ENCODE measurements at places on chromosomes 12 and 14.

GRCh38 chr12:108381787-108382436, 42.8 kb upstream of the CMKLR1 start:
- no peak for DNase-seq

- DNase-seq: no peak
Observed at GRCh38 chr12:53862206-53862605, 76.4 kb upstream of the HOXC13 start.

DNA sequence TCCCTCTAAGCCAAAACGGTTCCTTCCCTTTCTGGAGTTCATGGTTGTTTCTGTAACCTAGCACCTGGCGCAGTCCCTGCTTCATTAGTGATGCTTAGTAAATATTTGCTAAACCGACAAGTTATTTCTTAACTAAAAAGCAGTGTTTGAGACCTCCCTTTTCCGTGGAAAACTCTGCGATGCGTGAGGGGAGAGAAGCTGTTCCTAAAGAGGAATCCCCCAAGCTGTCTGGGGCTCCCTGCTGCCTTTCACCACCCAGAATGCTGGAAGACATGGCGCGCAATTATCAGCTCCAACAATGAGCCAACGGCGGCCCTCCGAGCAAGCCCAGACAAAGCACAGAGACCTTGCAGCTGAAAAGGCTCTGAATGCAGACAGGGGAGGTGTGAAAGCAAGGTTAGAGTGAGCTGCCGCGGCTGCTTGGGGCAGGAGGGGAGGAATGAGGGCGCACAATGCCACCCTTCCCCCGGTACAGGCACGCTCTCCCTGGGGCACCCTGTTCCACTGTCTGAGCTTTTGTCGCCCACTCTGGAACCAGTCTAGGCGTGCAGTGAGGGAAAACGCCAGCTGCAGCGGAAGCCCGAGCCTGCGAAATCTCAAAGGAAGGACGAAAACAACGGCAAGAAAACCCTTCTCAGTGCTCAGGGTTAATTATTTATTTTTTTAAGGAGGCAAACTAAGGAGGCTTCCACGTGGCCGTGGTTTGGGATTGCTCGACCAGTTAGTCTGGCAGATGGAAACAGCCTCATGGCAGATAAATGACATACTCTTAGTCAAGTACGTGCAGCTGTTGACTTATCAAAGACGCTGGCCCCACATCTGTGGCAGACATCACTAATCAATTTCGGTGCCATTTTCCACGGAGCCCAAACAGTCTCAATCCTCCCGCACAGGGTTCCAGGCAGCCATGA, 66.3 kb downstream of the RBM19 start:
- DNase-seq: no peak

DNA sequence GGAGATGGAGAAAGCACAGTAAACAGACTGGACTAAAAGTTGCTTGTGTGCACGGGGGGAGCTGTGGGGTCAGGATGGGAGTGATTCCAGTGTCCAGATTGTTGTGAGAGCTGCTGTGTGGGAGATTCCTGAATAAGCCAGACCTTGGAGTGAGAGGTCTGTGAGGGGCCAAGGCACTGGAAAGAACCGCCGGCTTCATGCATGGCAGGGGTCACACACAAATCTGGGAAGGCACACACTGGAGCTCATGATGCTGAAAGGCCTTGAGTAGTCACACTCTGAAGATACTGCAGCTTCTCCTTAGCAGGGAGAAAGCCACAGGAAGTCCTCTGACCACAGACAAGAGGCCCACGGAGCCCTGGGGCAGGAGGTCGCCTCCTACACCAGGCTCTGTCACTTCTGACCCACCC, 23.1 kb downstream of the ADCY6 start:
- DNase-seq: no peak

GRCh38 chr12:42141981-42142606, 2.6 kb downstream of the GXYLT1 start:
- DNase-seq: no peak

DNA sequence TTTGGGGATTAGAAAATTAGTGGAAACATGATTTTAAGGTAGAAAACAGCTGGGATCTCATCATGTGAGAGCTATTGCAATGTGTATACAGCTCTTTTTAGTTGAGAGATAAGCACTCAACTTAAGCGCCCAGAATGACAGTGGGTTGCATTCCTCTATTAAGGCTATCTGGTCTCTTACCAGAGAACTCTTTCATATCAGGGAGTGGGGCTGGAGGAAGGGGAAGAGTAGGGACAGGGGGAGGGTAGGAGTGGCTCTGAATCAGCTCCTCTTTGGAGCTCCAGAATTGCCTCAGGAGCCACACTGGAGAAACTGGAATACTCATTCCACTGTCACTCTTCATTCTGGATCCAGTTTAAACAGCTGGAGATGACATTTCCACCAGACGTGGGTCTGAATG, 9.2 kb upstream of the PLEKHG3 start:
- no peak for DNase-seq

DNA sequence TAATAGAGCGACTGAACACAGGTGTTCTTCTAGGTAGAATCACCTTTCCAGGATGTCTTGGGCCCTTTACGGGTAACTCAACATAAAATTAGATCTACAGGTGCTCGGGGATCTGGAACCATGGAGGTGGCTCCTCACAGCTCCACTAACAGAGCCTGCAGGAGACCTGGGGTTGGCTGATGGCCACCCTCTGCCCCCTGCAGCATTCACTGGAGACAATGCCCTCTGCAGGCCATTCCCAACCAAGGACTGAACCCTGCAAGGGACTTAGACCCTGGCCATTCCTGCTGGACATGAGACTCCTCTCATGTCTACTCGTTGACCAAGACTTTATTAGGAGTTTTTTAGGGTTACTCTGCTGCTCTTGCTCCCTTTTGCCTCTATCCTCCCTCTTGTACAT, 58.5 kb upstream of the PPP4R3A start:
- no peak for DNase-seq

DNA sequence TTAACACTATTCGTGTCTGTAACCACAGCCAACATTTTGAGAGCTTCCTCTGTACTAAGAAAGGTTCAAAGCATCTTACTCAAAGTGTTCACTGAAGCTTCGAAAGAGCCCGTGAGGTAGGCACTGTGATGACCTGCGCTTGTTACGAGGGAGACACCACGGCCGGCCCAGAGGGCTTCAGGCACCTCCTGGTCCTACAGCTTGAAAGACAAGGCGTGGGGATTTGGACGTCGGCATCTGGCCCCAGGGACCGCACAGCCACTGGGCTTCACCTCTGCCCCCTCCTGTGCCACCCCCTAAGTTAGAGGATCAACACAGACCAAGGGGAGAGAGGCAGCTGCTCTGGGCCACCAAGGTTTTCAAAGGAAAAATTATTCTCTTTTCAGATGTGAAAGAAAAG, 75.6 kb downstream of the RIMBP2 start:
- no peak for DNase-seq

GRCh38 chr12:93019975-93020630, 91.0 kb upstream of the EEA1 start:
- DNase-seq: no peak

GRCh38 chr12:41467591-41468325, 279.6 kb downstream of the PDZRN4 start:
- no peak for DNase-seq

DNA sequence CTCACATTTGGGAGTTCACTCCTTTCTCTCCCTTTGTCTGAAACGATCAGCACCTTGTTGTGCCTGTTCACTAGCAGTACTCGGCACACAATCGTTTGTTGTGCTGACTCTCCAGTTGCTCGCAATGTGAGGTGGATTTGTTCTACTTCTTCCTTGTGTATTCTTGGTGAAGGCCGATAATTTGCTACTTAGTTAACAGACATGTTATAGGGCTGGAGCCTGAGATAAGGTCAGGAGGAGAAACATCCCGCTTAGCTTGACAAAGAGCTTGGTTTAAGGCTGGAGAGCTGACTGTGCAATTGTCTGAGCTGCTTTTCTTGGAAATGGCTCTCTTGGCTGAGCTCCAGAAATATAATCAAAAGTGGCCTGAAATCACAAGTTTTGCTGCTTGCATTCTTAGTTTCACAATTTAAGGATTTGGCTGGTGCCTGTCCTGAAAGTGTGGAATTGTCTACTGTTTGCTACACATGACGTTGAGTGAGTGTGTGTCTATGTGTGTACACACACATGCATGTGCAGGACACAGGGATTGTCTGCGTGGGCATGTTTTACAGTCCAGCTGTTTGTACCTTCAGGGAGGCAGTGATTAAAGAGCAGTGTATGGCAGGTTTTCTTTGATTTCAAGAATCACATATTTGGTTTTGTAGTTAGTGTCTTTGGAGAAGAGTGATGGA, 77.7 kb downstream of the ARF6 start:
- DNase-seq: no peak

- no peak for DNase-seq
Observed at GRCh38 chr14:61997161-61997560, 234.9 kb downstream of the SNAPC1 start.

DNA sequence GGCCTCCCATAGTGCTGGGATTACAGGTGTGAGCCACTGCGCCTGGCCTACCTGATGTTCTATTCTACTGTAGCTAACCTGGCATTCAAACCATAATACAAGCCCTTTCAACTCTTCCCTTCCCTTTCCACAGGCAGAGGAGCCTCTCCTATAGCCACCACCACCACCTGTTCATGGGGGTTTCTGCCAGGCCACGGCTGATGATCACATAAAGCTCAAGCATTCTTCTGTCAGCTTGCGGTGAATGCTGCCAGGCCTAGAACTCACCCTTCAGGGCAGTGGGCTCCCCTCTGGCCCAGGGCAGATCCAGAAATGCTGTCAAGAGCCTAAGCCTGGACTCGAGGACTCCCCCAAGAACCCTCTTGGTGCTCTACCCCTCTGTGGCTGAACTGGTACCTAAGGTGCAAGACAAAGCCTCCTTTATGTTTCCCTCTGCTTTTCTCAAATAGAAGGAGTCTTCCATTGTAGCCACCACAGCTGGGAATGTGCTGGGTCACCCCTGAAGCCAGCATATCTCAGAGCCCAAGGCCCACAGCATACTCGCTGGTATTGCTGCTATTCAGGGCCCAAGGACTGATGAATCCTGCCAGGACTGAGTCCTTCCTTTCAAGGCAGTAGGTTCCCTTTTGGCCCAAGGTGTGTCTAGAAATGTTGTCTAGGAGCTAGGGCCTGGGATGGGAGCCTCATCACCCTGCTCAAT, 3.4 kb upstream of the DLGAP5 start:
- DNase-seq: no peak

GRCh38 chr12:1777798-1778197, 42.6 kb upstream of the LRTM2 start:
- no peak for DNase-seq

- DNase-seq: no peak
Observed at GRCh38 chr12:3646561-3647241, 106.2 kb downstream of the CRACR2A start.

GRCh38 chr12:89364631-89365030, 12.3 kb upstream of the DUSP6 start:
- no peak for DNase-seq

DNA sequence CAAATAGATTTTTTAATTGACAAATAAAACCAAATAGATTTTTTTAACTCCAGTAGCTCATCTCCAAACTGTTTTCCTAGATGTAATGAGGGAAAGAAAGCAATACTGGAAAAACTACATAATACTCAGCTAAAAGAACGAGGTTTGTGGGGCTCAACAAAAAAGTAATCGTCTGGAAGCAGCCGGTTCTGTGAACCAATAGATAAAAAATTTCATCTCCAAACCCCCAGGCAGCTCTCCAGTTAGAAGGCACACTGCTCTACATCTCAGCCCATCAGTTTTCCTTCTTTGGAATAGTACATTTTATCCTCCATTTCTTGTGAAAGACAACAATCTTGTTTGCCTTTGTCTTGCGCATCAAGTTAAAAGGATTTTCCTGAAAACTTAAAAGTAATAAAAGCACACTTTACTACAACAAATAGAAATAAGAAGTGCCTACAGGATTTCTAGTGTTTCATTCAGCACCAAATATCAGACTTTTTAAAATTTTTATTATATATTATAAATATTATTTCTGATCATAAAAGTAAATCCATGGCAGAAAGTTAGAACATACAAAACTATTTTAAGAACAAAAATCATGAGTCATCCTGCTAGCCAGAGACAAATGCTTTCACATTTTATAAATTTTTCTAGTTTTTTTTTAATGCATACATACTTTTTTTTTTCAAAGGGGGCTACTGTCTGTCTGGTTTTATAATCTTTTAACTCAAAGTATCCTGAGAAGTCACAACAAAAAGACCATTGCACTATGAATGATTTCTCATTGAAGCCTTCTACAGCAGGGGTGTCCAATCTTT, 67.7 kb downstream of the EPS8 start:
- no peak for DNase-seq

DNA sequence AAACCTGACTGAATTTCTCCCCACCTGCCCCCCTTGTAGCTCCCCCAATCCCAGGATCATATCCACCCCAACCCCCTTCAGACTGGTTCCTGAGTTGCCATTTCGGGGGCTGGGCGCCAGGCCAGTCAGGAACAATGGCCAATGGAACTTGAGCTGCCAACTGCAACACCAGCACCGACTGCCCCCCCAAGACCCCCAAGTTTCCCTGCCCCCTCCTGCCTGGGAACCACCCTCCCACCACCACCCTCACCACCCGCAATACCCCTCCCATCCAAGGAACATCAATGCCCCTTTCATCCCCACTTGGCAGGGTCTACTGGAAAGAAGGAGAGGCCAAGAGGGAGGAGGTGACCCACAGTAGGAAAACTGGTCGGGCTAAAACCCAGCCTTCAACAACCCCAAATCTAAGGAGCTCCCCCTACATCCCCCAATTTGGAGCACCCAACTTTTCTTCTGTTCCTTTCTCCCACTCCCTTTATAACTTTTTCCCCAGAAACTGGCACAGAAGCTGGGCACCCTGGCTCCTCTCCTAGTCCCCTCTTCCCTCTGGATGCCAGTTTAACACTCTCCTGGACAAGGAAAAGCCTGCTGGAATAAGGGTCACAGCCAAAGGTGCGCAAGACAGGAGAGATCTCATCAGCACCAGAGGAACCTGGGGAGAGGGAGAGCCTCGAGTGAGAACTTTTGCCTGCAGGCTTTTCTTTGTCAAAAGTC, 1.6 kb upstream of the NDRG2 start:
- no peak for DNase-seq

DNA sequence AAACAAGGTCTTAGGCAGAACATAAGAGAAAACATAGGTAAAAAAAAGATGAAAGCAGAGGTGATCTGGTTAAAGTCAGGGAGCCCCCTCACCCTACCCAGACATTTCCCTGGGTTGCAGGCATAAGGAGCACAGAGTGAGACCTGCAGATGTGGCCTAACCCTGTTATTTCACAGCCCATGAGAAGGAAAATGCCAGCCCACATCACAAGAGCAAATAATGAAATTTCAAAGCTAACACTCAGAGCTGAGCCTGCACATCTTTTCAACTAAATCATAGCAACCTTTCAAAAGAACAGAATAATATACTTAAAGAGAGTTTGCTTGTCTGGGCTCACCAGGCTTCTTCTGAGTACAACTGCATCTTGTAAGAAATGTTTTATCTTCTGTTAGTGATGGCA, 295.4 kb downstream of the RPAP3 start:
- no peak for DNase-seq

GRCh38 chr12:57012600-57013465, 3.5 kb downstream of the TAC3 start:
- DNase-seq: no peak

Measured in activated T-helper 1 cell treated with Interleukin-2 at 50 U/mL for 16 hours (primary cell).